GM12865 (cell line): ENCODE measurements at places on chromosomes 3 and 15.

GRCh38 chr3:32117320-32117719 is 10.9 kb downstream of the GPD1L start:
- no peak for DNase-seq

GRCh38 chr15:83323296-83323711 is 38.8 kb upstream of the BNC1 start:
- no peak for DNase-seq

DNA sequence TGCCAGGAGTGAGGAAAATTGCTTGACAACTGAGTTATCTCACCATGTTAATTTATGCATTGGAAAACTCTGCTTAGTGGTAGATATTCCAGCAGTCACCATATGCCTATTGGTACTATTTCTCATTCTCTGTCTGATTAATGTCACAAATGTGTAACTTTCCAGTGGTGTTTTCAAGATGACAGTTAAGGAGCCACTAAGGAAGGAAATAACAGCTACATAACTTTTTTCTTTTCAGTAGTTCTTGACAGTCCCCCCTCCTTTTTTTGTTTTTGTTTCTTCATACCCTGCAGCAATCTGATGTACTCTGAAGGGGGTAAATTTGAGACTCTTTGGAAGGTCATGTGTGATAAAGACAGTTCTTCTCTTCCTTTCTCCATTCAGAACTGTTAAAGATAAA is 13.1 kb downstream of the RASA2 start:
- no peak for DNase-seq

- DNase-seq, result no peak
Observed at GRCh38 chr3:49006408-49007067, 653 bp upstream of the WDR6 start.

DNA sequence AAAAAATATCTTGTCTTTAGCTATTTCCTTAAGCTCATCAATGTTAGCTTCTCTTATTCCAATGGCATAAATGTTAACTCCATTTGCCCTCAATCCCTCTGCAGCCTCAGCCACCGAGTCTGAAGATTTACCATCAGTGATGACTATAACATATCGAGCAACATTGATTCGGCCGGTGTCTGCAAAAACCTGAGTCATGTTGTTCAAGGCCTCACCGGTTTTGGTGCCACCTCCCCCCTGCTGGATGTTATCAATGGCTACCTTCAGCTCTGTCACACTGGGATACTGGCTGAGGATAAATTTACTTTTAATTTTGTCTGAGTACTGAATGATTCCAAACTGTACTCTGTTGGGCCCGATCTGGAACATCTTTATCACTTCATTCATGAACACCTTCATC is 41.0 kb upstream of the CAPN7 start:
- no peak for DNase-seq

DNA sequence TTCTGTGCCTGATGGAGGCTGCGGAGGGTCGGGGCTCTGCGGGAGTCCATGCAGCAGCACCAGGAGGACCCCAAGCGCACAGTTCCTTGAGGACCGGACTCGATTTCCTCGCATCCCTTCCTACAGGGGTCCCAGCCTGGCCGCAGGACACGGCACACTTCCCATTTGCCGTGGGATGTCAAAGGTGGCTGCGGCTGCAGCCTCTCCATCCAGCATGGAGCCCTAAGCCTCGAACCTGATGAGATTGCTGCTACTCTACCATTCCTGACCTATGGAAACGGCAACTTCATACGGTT is 40.6 kb downstream of the RGMA start:
- DNase-seq, result no peak

GRCh38 chr3:54427941-54428871 is 305.9 kb downstream of the CACNA2D3 start:
- peak; percentile 77 for DNase-seq
